ENCODE measurements at places on chromosomes 5 and 9.

GRCh38 chr9:3977614-3978112, 322.2 kb downstream of the GLIS3 start:
- DNase-seq = no peak

DNA sequence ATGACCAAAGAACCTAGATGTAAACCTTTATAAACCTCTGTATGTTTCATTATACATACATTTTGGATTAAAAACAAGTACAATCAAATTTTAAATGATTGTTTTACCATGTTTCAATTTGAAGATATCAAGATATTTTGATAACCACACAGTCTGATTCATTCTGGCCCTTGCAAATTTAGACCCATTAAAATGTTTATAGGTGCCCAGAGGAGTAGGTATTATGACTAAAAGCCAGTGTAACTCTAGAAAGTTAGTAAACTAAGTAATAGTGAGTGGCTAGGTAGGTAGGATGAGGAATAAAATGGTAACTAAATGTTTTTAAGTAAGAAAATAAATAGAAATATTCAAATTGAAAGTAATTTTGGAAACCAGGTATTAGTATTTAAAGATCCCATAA, 165.5 kb downstream of the PBX3 start:
- DNase-seq = no peak

DNA sequence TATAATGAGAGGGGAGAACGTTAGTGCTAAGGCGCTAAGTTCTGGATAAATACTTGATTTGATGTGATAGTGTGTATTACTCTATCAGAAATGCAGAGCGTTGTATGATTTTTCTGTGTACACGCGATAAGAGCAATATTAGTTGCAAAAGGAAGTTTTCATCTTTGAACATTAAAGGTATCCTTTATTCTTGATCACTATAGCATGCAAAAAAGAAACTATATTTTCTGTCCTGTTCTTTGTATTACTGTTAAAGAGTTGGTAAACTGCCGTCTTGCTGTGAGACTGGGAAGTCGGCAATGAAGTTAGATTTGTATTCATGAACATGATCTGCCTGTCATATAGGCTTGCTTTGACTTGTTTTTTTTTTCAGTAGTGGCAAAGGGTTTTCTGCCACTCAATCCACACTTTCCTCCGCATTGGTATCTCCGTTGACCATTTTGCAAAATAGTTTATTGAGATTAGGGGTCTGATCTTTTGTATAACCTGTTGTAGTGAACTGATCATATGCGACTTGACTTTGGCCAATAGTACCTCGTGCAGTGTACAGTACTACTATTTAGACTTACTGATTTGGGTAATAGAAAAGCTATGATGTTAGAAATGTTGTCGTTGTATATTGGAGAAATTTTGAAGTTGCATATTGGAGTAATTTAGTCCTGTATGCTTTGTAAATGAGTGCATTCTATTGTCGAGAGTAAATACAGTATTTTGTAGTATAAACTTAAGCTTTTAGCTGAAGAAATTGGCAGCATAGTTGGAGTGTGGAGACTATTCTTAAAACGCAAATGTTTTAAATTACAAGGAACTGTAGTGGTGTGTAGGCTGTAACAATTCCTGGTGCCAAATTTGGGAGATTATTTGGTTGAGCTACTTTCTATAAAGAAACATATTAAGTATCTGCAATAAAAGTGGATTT, 1.7 kb downstream of the DENND4C start:
- no peak for DNase-seq

GRCh38 chr5:139838381-139839197, 43.0 kb downstream of the PSD2 start:
- no peak for DNase-seq

- DNase-seq = no peak
Measured at GRCh38 chr5:176628406-176629228, 1.7 kb downstream of the SNCB start.

DNA sequence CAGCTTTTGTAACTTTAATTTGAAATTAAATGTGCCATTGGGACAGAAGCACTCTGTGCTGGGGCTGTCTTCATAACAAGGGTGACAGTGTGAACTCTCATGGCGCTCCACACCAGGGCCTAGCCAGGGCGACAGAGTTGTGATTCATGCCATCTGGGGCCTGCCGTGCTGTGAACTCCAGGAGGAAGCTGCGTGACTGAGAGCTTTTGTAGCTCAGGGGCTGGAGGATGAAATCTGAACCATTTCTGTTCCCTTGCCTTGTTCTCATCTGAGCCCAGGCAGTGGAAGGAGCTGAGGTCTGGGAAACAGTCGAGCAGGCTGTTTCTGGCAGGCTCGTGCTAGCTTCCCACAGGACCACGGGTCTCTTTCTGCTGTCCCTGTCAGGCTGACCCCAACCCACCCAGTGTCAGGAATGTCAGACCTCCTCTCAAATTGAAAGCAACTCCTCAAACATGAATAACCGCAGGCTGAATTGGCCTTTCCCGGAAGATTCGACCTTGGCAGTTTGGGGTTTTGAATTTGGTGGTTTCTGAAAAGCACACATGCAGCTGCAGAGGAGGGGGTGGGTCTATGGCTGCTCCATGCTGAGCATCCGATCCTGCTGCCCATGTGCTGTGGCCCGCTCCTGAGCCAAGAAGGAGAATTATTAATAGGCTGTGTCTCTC, 69.2 kb upstream of the RPS23 start:
- DNase-seq = peak; percentile 81

- DNase-seq = no peak
Measured at GRCh38 chr5:41009232-41009631, 61.9 kb downstream of the MROH2B start.

DNA sequence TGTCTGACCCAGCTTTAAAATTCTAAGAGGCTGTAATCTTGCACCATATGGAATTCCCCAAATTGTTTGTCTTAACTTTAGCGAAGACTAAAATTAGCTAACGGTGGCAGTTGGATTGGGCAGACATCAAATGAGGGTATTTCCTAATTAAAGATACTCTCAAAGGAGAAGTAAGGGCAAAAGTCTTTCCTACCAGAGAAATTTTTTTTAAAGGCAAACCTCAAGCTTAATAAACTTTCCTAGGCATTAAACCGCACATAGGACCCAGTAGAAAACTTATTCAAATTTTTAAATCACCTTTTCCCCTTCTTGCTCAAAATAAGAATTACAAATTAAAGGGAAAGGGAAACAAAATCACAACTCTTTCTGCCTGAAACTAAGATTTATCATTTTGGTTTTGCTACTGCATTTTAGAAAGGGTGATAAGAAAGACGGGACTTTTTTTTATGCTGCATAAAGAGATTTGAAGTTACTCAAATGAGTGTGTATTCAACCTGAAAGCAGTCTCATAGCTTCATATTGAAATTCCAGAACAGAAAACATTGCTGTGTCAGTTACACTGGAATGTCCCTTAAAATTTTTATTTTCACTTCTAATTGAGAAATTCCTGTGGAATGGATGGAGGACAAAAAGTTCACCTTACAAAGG, 189.1 kb upstream of the PTGER4 start:
- DNase-seq = no peak

GRCh38 chr5:149581931-149582768, 852 bp downstream of the ARHGEF37 start:
- no peak for DNase-seq

DNA sequence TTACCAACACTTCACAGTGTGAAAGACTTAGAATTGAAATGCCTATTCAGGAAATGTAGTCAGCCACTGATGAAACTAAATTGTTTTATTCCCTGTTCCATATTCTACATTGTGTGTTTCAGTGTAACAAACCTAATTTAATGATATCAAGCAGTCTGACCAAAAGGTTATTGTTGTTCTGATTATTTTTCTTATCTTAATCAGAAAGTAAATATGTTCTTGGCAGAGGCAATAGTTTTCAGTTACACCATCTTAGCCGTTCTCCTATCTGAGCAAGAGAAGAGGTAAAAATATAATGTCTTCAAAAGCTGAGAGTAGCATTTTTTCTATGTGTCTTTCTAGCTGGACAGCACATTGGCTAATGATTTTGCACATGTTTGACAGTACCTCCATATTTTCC, 17.1 kb downstream of the CDC26 start:
- DNase-seq = no peak

DNA sequence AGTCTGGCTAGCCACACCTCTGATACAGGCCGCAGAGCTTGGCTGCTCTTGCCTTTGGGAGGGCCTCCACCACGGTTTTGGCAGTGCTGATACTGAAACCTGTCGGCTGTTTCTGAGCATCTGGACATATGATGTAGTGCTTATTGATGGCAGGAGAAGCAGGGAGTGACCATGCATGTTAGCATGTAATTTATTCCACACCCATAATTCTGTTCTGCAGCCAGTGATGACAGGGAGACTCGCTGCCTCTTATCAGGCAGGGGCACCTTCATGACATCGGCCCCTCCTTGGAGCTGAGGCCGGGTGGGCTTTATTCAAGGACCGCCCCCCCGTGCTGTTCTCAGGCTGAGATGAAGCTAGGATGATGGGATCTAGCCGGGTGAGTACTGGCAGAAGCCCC, 49.0 kb downstream of the OLFM1 start:
- DNase-seq = no peak

- no peak for DNase-seq
Measured at GRCh38 chr9:76751001-76751400, 13.2 kb upstream of the PCA3 start.

DNA sequence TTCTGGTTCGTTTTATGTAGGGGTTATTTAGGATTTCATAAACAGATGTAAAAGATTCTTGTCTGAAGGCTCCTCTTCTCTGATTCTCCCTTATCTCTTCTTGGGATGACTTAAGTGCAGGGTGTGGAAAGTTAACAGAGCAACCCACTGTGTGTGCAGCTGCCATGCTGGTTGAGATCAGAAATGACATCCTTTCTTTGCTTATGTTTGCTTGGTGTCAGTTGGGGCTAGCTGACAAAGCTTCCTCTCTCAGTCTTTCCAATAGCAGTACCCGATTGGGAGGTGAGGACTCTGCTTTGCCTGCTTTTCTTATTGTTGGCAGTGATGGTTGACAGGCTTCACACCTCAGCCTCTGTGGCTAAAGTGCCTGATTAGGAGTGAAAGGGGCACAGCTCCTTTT, 26.5 kb downstream of the OGN start:
- no peak for DNase-seq

DNA sequence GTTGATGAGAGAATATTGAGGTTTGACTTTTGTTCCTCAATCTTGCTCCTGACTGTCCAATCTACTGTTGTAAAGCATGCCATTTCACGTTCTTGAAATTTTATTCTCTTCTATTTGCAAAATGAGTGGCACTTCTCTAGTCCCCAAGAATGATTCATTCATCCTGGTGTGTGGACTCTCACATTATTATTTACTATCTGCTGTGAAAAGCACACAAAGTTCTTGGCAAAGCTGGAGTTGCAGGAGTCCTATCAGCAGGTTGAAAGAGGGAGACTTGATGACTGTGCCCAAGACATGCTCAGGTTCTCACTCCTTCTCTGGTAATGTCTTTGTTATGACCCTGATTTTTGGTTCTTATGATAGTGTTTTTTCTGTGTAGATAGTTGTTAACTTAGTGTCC, 382.6 kb downstream of the DMRTA1 start:
- DNase-seq = no peak

DNA sequence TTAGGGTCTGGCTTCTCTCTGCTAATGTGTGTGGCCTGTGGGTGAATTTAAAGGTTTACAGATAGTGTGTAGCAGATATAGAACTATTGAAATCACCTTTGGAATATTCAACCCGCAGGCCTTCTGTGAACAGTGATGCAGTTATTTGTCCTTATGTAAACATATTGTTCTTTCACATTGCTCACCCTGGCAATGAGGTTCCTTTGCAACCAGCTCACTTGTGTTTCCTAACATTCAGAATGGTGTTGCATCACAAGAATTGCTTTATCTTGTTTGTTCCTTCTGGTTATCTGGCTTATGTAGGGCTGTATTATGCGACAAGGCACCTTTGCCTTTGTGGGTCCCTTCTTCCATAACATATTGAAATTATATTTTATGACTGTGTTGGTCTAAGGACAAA, 370.3 kb downstream of the NNT start:
- DNase-seq = no peak

- no peak for DNase-seq
Measured at GRCh38 chr5:6902597-6902996, 189.4 kb downstream of the TENT4A start.

DNA sequence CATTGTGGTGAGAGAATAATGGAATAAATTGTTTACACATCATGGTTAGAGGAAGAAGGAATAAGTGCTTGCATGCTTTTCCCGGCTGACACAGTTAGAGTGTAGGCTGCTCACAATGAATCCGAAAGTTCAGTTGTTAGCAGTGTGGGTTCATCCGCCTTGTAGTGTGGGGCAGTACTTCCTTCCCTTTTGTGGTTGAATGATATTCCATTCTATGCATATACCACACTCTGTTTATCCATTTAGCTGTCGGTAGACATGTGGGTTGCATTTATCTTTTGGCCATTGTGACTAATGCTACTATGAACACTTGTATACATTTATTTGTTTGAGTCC, 84.0 kb downstream of the COL5A1 start:
- DNase-seq = no peak

DNA sequence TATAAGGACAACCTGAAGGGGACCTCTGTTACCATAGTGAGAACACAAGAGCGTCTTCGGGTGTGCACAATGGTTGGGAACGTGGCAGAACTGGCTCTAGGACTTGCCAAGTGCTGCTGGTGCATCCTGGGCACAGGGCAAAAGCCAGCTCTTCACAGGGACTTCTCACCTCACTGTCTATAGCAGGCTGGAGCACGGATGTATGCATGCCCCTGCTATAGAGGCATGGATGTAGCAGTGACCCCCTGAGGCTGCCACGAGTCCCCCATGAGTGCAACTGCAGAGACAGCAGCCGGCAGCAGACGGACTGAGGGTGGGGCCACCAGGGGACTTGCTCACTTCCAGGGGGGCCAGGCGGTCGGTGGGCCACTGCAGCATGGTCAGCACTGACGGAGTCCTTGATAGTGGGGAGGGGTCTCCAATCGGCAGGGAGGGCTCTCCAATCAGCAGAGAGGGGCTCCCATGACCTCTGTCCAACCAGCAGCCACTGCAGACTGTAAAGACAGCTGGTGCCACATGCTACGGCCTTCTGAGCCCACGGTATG, 64.9 kb downstream of the SEMA4D start:
- DNase-seq = no peak

DNA sequence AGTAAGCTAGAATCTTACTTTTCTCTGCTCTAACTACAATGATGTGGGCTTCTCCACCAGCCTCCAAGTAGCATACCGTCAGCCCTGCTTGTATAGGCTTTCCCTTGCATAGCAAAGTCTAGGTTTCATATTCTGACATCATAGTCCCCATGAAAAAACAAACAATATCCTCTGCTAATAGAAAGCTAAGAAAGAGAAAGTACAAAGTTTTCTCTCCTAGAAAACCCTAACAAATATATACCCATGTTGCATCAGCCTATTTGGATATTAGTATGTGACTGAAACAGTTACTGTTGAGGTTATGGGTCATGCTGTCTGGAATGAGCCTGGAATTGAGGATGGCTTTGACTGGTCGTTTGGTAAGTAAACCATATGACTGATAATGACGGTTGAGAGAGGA, 1696.0 kb downstream of the MAT2B start:
- DNase-seq = no peak

DNA sequence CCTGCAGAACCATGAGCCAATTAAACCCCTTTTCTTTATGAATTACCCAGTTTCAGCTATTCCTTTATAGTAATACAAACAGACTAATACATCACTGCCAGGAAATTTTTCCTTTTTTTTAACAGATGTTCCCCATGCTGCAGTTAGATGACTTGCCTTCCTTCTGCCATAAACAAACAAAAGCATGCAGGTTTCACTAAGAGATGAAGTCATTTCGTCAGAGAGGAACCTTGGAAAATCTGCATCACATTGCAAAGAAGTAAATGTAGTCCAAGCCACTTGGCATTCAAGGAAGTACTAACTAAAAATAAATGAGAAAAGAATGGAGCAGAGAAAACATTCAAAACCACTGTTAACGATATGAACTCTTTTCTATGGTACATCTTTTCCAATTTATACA, 194.1 kb upstream of the EFNA5 start:
- DNase-seq = peak; percentile 59
